ENCODE measurements at places on chromosomes 3 and 15. TPM values are rescaled to one million over a fixed set of nuclear protein-coding genes. Genes with fewer than 3 reads are reported as not detected.

FOXL2 gene
- not detected for total RNA-seq

PCLAF gene
- 52.0 TPM for total RNA-seq

SPINK8 gene
- not detected for total RNA-seq

INSYN1 gene
- 0.53 TPM for total RNA-seq

ITGA11 gene
- 0.77 TPM for total RNA-seq

TRH gene
- total RNA-seq, result not detected

FAM98B gene
- 14.0 TPM for total RNA-seq

ZDHHC23 gene
- total RNA-seq, result 3.9 TPM

GPR62 gene
- total RNA-seq, result 0.23 TPM

ACKR4 gene
- not detected for total RNA-seq

WDR48 gene
- total RNA-seq, result 12.8 TPM

CCDC174 gene
- 7.6 TPM for total RNA-seq

PLA1A gene
- not detected for total RNA-seq

TMEM42 gene
- total RNA-seq, result 4.4 TPM

SAMD7 gene
- not detected for total RNA-seq

ZNF621 gene
- total RNA-seq, result 9.2 TPM

PAK6 gene
- 0.02 TPM for total RNA-seq

CLDN16 gene
- not detected for total RNA-seq

HYAL1 gene
- 0.40 TPM for total RNA-seq

CPEB1 gene
- 0.94 TPM for total RNA-seq

C3orf80 gene
- 1.8 TPM for total RNA-seq

KCNMB2 gene
- not detected for total RNA-seq

RAB27A gene
- 12.8 TPM for total RNA-seq

TMEM108 gene
- total RNA-seq, result 0.27 TPM

DNAH1 gene
- 0.10 TPM for total RNA-seq

AADAC gene
- not detected for total RNA-seq

SLC6A20 gene
- total RNA-seq, result not detected

SMAD6 gene
- 6.9 TPM for total RNA-seq

NOX5 gene
- 1.1 TPM for total RNA-seq

ALCAM gene
- 136 TPM for total RNA-seq

CLEC3B gene
- not detected for total RNA-seq

SPTSSB gene
- 0.23 TPM for total RNA-seq

TOP2B gene
- total RNA-seq, result 52.2 TPM

LRRC31 gene
- total RNA-seq, result not detected

TEX55 gene
- not detected for total RNA-seq

LRRIQ4 gene
- not detected for total RNA-seq

SLC35A5 gene
- total RNA-seq, result 44.2 TPM

CCDC9B gene
- total RNA-seq, result 26.0 TPM

CD86 gene
- not detected for total RNA-seq

STRIT1 gene
- total RNA-seq, result not detected

CYP8B1 gene
- total RNA-seq, result not detected

ROPN1 gene
- total RNA-seq, result 0.21 TPM

SLC2A2 gene
- not detected for total RNA-seq

SEMA7A gene
- 212 TPM for total RNA-seq

ISLR gene
- not detected for total RNA-seq
